ENCODE measurements at places on chromosomes 2 and 18.

GRCh38 chr2:10279946-10280463 is 22.7 kb upstream of the HPCAL1 start:
- DNase-seq: no peak

DNA sequence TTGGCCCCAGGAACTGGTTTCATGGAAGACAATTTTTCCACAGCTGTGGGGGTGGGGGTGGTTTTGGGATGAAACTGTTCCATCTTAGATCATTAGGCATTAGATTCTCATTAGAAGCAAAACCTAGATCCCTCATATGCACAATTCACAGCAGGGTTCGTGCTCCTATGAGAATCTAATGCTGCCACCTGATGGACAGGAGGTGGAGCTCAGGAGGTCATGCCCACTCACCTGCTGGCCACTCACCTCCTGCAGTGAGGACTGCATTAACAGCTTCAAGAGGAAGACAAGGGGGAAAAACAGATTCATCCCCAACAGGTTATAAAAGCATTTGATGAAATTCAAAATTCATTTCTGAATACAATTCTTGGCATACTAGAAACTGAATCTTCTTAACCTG is 38.5 kb downstream of the THAP4 start:
- DNase-seq: no peak

- DNase-seq: peak; percentile 19
Observed at GRCh38 chr2:55604027-55604565, 13.3 kb downstream of the PPP4R3B start.

DNA sequence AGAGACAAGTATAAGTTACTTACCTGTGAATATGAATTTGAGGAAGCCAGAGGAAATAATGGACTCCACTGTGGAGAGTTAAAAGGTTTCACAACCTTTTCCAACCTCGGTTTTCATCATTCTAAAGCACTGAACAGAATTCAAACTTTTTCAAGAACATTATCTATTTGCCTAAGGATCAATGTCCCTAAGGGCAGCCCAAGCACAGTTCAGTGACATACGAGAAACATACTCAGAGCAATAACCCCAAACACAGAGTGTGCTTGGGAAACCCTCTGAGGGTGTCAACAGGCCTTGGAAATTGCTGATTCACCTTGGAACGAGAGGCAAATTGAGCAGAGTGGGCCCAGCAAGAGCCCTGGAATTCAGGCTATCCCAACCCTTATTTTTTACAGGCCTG is at the start of gene ABCB11:
Gene ABCB11 (minus strand): TSS at position 123 of the 400 bp plus-strand sequence. CDS start 13,199 bp downstream, outside the sequence.
- no peak for DNase-seq

- no peak for DNase-seq
Observed at GRCh38 chr18:27983780-27984179, 193.2 kb downstream of the CDH2 start.

DNA sequence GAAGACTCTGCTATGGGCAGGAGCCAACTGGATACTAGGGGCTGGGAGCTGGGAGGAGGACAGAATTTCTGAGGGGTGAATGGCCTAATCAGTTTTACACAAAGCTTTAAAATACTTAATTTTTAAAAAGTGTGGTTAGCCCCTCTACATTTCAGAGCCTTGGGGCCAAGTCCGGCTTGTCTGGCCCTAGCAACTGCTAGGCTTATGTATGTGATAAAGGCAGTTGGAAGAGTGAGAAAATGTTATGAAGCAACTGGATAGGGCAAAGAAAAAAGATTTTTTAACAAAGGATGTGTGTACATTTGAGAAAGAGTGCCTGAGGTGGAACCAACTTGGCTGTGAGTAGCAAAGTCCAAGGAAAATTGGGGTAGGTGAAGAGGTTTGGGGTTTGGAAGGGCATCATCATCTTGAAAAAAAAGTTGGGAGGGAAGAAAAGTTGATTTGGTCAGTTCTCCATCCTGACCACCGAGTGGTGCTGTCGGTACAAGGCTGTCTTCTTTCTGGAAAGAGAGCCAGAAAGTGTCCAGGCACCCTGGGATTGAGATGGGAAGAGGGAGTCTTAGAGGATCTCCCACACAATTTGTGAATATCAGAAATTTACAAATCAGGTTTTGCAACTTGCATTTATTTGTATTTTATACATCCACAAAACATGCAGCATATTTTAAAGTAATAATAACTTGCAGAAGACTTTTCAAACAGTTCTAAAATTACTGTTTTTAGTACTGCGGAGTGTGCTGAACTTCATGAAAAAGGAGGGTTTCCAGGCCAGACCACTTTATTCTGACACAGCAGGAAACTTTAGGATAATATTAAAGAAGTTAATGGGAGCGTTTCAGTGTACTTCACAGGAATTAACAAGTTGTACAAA is 10.5 kb upstream of the CDK15 start:
- DNase-seq: peak; percentile 63

GRCh38 chr2:19036091-19036490 is 322.3 kb downstream of the OSR1 start:
- DNase-seq: no peak

- DNase-seq: no peak
Observed at GRCh38 chr2:60644951-60645350, 91.5 kb upstream of the BCL11A start.

DNA sequence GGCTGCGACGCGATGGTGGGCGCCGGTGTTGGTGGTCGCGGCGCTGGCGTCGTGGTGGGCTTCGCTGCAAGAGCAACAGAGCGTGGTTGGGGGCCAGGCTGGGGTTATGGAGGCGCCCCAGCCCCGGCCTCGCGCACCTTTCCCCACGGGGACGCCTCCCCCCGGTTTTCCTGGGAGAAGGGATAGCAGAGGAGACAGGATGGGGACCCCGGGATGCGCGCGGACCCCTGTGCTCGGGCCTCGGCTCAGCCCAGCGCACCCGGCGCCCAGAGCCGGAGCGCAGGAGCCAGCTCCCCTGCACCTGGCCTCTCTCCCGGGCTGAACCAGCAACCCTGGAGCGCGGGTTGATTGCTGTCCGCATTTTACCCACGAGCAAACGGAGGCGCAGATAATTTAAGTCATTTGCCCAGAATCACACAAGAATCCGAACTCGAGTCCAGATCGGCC is 1.0 kb downstream of the CD8A start:
- DNase-seq: no peak

DNA sequence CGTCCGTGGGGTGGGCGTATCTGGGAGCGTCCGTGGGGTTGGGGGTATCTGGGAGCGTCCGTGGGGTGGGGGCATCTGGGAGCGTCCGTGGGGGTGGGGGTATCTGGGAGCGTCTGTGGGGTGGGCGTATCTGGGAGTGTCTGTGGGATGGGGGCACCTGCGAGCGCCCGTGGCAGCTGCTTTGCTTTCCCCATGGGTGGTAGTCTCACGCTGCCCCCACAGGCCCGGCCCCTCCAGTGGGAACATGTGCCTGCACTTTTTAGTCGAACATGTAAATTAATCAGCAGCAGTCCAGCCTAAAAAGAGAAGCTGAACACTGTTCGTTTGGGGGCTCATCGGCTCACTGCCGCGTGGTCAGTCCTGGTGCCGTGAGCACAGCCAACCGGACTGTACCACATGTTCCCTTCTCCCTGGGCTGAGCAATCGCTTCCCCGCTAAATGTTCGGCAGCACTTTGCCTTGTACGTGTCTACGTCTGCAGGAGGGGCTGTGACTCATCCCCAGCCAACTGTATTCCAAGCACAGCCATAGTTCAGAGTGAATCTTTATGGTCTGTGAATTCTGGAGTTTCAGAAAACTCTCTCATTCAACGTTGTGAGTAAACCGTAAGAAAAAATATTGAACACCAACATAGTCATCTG is 271.5 kb downstream of the AGAP1 start:
- DNase-seq: peak; percentile 77

GRCh38 chr18:57839942-57840381 is 36.8 kb upstream of the ATP8B1 start:
- peak; percentile 90 for DNase-seq

- no peak for DNase-seq
Observed at GRCh38 chr2:229237270-229237669, 33.8 kb downstream of the PID1 start.

GRCh38 chr2:127400533-127400896 is 12.7 kb upstream of the MAP3K2 start:
- no peak for DNase-seq

DNA sequence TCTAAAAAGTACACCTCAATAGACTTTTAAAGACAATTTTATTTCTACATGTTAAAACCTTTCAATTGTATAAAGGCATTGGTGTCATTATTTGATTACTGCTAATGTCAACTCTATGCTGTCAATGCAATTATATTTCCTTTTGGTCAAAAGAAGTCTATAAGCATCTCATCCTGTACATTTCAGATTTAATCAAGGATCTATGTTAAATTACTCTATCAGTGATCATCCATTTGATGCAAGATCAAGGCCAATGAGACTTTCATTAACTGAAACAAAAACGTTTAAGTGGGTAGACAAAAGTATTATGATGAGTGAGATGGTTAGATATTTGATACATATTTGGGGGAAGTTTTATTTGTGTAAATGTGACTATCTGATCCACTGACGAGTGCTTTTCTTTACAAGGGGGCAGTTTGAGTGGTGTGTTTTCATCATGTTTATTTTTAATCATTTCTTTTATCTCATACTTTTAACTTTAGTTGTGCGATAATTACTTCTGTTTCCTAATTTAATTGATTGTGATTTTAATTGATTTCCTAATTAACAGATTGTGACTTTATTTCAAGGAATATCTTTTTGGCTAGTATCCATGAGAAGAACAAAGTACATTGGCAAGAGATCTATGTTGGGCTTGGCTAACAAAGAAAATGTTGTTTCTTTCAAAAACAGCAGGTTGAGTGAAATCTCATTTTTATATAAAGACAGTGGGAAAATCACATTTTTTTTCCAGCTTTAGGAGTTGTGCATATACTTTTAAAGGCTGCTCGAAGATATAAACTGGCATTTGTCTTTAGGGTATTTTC is 1.1 kb downstream of the ARHGAP28 start:
- no peak for DNase-seq

- DNase-seq: no peak
Observed at GRCh38 chr2:202612145-202612544, 22.6 kb upstream of the FAM117B start.

DNA sequence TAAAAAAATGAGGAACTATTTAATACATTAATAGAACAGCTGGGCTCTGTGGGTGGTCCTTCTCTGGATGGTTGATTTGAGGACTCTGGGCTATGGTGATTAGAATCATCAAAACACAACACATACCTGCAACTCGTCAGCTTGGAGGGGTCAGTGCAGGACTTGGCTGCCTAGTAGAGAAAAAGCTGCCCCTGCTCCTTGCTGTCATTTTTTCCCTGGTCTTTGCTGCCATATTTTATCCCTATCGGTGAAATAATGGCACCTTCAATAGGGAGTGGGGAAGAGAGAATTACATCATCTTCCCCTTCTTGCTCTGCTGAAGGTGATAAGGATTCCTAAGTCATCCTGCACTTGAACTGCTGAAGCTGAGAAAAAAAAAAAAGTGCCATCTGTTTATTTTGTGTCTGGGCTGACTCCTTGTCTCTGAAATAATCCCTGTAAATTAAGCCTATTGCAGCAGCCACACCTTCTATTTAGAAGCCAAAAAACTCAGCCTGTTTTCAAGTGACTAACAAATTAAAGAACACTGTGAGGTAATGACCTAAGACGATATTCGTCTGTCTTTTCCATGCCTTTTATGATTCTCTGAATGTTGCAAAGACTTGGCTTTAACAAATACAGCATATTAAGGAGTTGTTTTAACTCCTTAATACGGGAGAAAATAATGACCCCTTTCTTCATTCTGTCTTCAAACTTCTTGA is 89.3 kb downstream of the ACVR1 start:
- DNase-seq: peak; percentile 7

- no peak for DNase-seq
Observed at GRCh38 chr2:98242003-98242402, 104.3 kb upstream of the CNGA3 start.

- DNase-seq: peak; percentile 53
Observed at GRCh38 chr18:1002653-1003178, 98.0 kb downstream of the ADCYAP1 start.

GRCh38 chr2:137928547-137929518 is 35.4 kb upstream of the HNMT start:
- peak; percentile 67 for DNase-seq

- DNase-seq: no peak
Observed at GRCh38 chr2:189952536-189953109, 109.9 kb downstream of the MSTN start.

- no peak for DNase-seq
Observed at GRCh38 chr2:187171318-187171717, 276.7 kb downstream of the CALCRL start.

DNA sequence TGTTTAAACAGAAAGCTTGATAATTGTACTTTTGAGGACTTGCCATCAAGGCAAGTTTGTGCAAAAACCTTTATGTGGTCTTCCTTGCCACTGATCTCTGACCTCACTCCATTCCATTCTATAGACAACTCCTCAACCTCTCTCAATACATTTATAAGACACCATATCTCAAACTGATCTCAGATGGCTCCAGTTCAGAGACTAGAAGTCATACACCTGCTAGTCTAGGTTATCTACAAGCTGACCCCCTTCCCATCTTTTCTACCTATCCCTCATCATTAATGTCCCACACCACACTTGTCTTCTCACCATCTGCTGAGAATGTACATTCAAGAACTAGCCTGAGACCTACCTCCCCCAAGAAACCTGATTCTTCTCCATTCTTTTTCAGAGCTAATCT is 113.1 kb downstream of the METTL8 start:
- no peak for DNase-seq

DNA sequence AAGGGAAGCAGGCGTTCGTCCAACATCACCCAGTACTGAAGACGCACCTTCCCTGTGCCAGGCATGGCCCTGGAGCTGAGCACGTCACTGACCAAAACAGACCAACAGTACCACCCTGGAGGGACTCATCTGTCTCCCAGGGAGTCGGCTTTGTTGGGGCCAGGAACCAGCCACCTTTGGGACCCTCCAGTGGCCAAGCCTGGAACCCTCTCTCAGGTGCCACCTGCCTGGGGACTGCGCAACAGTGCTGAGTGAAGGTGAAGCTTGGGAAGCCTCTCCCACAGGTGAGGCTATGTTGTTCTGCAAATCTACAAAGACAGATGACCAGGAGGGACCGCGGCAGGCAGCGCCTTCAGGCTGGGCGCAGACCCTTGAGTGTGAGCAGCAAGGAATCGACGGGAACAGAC is 91.4 kb upstream of the OTOS start:
- no peak for DNase-seq

- DNase-seq: no peak
Observed at GRCh38 chr2:222433332-222434173, 9.2 kb downstream of the SGPP2 start.

GRCh38 chr2:74191596-74192380 is 6.6 kb upstream of the MTHFD2 start:
- DNase-seq: no peak

DNA sequence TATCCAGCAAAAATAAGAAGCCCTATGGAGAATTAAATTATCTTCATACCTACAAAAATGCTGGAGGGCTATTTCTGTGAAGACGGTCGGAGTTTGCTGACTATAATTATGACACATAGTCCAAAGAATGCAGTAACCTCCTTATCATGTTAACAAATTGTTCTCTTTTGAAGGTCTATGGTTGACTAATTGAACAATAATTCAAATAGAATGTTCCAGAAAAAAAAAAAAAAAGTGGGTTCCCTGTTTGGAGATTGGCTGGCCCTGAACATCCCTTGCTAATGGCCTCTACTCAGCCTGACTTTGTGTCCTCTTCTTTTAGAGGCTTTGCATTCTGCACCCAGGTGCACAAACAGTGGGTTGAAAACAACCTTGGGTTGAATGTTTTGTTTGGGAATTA is 82.8 kb upstream of the CCBE1 start:
- DNase-seq: peak; percentile 92

- DNase-seq: no peak
Observed at GRCh38 chr2:52475590-52475989, 1292.0 kb upstream of the CHAC2 start.

- DNase-seq: no peak
Observed at GRCh38 chr2:118856978-118857676, 9.7 kb upstream of the EN1 start.

Data from cardiac fibroblast (primary cell).